SK-MEL-5 (cell line): ENCODE measurements at places on chromosomes 12 and 14.
A peak's percentile ranks its signal among the peaks of the same experiment; 100 is the strongest.

GRCh38 chr12:10128687-10129086 is 1.3 kb downstream of the CLEC7A start:
- DNase-seq: no peak

DNA sequence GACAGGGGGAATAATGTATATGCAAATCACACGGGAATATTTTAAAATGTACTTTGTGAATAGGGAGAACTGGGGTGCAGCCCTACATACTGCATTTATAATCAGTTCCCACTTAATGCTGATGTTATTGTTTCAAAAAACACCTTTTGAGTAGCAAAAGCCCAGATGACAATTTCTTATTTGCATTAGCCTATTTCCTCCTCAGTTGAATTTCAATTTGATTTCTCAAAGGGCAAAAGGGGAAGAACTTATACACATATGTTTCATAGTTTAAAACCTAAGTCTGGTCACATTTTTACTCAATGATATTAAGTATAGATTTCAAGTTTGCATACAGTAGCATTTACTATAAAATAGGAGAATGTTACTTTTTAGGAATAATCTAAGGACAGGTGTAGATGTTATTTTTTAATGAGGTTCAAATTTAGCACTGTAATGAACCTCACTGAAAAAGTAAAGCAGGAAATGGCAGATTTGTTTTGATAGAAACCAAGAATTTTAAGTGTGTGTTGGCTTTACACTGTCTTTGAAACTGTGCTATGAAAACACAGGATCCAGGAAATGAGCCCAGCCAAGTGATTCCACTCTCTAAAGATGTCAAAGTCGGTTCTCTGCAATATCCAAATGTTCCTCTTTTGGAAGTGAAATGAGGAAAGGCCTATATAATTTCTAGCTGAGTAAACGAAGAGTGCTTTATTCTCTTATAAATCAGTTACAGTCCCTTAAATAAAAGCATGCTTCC is 367.4 kb downstream of the BTG1 start:
- DNase-seq: no peak

GRCh38 chr12:32270818-32271710 is 128.3 kb upstream of the FGD4 start:
- DNase-seq: peak; percentile 16

- no peak for DNase-seq
Observed at GRCh38 chr12:51378749-51379148, 12.5 kb downstream of the GALNT6 start.

- peak; percentile 65 for DNase-seq
Observed at GRCh38 chr12:1217191-1217949, 226.3 kb downstream of the ERC1 start.

- DNase-seq: peak; percentile 3
Observed at GRCh38 chr14:72781561-72782508, 112.1 kb downstream of the DPF3 start.

- no peak for DNase-seq
Observed at GRCh38 chr14:85536833-85537190, 6.9 kb downstream of the FLRT2 start.

GRCh38 chr12:27555361-27555760 is 31.4 kb downstream of the PPFIBP1 start:
- peak; percentile 90 for DNase-seq

DNA sequence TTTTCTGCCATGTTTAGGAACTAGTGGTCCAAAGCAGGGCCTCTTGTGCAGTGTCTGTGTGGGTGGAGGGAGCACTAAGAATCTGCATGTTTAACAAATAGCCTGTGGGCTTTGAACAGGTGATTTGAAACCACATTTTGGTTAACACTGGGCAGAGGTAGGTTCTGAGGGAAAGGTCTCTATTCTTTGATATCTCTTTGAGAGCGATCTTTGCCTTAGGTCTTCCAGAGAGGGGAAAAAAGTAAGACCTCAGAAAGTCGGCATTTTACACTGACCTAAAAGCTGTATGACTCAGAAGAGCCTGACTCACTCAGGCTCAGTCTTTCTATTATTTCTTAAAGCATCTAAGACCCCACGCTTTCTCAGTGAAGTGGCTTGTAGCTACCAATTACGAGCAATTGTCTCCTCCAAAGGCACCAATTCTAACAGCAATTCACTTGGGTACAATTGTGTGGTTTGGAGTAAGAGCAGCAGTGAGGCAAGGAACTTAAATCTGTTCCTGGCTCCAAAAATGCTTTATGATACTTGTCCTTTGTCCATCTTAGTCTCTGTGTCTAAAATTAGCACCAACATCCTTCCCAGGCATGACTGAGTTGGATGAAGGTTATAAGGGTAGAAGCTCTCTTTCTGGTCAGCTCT is 8.8 kb downstream of the EIF2B2 start:
- DNase-seq: peak; percentile 69

- no peak for DNase-seq
Observed at GRCh38 chr12:72094490-72094889, 155.8 kb downstream of the TPH2 start.

- DNase-seq: no peak
Observed at GRCh38 chr12:6172086-6172485, 28.1 kb upstream of the CD9 start.

- no peak for DNase-seq
Observed at GRCh38 chr12:25427337-25428249, 125.5 kb downstream of the LMNTD1 start.

GRCh38 chr12:79944565-79944964 is 9.7 kb upstream of the PPP1R12A start:
- DNase-seq: no peak

GRCh38 chr14:22980672-22981089 is 1.7 kb downstream of the AJUBA start:
- no peak for DNase-seq

DNA sequence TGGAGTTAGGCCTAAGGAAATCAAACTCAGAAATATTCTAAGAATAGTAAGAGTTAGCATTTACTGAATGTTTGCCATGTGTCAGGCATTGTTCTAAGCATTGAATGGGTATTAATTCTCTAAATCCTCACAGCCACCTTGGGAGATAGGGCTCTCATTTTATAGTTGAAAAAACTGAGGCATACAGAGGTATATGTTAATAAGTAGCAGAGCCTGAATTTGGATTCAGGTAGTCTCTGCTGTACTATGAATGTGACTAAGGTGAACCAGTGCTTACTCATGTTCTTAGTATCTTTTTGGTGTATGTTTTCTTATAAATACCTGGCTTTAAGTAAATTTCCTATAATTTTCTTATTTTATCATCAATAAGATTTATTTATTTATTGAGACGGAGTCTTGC is 8.1 kb downstream of the ARF6 start:
- DNase-seq: no peak

- DNase-seq: no peak
Observed at GRCh38 chr14:69429643-69430042, 31.2 kb downstream of the SLC39A9 start.

GRCh38 chr12:114779186-114779585 is 95.2 kb upstream of the TBX3 start:
- DNase-seq: no peak

GRCh38 chr14:54730156-54730961 is 163.4 kb downstream of the SAMD4A start:
- no peak for DNase-seq

GRCh38 chr12:90013409-90013808 is 304.8 kb upstream of the ATP2B1 start:
- peak; percentile 50 for DNase-seq

- DNase-seq: no peak
Observed at GRCh38 chr12:84604551-84604950, 308.0 kb downstream of the SLC6A15 start.

- DNase-seq: no peak
Observed at GRCh38 chr14:69133206-69134125, 19.5 kb downstream of the DCAF5 start.

- DNase-seq: no peak
Observed at GRCh38 chr14:92507174-92507768, 6.3 kb upstream of the RIN3 start.

- no peak for DNase-seq
Observed at GRCh38 chr12:8080120-8080519, 2.0 kb upstream of the NECAP1 start.

GRCh38 chr14:45946251-45946650 is 693.2 kb upstream of the MIS18BP1 start:
- peak; percentile 59 for DNase-seq

DNA sequence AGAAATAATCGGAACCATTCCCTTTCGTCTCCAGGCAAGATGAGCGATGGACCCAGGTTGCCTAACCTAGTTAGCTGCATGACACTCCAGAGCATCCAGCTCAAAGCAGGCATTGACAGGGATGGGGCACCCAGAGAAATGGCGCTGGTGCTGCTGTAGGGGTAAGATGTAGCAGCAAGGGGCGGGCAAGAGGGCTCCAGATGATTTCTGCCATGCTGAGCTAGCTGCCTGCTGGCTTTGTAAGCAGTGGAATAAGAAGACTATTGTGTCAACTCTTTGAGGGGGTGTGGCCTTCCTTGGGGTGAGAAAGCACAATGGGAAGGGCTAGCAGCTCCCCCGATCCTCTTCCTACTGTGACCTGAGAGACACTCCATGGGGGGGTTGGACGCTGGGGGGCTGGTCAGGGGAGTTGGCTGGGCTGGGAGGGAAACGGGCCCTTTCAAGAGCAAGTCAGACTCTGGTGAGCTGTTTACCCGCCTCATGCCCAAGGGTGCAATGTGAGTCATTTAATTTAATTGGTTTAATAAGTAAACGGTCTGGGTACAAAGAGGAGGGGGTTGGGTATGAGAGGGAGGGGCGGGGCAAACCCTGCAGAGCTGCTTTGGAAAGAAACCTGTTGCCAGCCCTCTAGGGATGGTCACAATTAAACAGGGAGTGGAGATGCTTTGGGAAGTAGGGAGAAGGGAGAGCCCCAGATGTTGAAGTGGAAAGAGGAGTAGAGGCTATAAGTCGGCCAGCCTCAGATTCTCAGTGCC is 50.5 kb downstream of the B4GALNT3 start:
- DNase-seq: peak; percentile 68

DNA sequence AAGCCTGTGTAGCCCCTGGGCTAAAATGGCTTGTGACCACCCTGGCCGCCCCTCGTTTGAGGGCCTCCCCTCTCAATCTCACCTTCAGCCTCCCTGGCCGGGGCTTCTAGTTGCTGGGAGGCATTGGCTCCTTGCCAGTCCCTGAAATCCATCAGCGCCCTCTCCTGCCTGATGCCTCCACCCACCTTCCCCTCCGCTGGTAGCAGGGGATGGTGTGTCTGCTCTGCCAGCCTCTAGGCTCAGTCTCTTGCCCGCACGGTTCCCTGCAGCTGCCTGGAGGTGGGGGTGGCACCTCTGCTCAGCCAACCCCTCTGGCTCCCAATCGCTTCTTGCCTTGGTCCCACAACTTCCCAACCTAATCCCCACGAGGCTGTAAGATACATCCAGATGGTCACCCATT is 167.9 kb downstream of the PHETA1 start:
- DNase-seq: no peak
